Heart left ventricle (tissue), 16 donors: ENCODE measurements at places on chromosomes 11 and 22. TPM values are rescaled to one million over a fixed set of nuclear protein-coding genes. Genes with fewer than 3 reads are reported as not detected.
A peak's percentile ranks its signal among the peaks of the same experiment; 100 is the strongest.

GRCh38 chr11:128048121-128048520, 539.2 kb downstream of the ETS1 start:
- no peak overlapping the region for H3K4me3 ChIP-seq
- no peaks in the 10 kb centered on the region for H3K27me3 ChIP-seq
- H3K4me1 ChIP-seq = no peaks in the 10 kb centered on the region
- H3K36me3 ChIP-seq = no peaks in the 10 kb centered on the region
- H3K27ac ChIP-seq = no peak overlapping the region

DNA sequence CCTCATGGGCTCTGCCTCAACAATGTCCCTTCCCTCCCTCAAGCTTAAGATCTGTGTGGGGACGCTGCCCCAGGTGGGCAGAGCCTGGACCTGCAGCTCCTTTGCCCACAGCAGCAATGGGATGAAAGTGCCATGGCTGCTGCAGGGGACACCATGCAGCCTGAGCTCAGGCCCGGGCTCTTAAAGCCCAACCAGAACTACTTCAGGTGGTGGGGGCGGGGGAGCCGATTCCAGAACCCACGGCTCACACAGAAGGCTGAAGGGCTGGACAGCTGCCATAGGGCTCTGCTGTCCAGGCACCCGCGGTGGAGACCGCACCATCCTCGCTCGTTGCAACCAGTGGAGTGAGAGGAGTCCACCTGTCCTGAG, 12.5 kb downstream of the CHID1 start:
- H3K36me3 ChIP-seq = peaks cover 50% of the 10 kb centered on the region
- H3K27ac ChIP-seq = no peak overlapping the region
- H3K4me3 ChIP-seq = no peak overlapping the region
- H3K4me1 ChIP-seq = no peaks in the 10 kb centered on the region

- no peak for DNase-seq
- peaks cover 18% of the 10 kb centered on the region for H3K27me3 ChIP-seq
Measured at GRCh38 chr11:69915151-69915500, 95.9 kb upstream of the FGF3 start.

GRCh38 chr22:22616636-22617035, 27.8 kb upstream of the GGTLC2 start:
- H3K4me3 ChIP-seq = no peak overlapping the region
- H3K27me3 ChIP-seq = no peaks in the 10 kb centered on the region
- DNase-seq = no peak
- no peak overlapping the region for H3K27ac ChIP-seq

DNA sequence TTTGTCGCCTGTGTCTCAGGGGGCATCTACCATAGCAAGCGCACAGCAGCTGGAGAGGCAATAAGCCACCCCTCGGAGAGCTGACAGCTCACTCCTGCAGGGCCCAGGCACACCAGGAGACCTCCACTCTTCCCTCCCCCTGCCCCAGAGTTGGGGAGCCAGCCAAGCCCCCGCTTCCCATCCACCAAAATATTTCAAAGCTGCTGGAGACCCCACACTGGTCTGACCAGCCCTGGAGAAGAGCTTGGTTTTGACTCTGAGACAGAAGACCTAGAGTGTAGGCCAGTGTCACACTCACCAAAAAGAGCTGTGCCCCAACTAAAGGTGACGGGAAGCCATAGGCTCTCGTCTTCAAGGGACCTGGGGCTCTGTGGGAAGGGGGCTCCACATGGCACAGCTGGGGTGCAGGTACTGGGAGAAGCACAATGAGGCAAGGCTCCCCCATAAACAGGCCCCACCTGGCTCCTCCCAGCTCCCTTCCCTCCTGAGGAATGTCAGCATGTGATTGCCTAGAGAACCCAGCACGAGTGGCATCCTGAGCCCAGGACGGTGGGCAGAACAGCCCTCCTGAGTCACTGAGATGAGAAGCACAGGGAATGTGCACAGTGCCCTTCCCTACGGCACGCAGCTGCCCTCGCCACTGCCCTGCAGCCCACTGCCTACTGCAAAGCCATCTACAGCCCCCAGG, 5.8 kb upstream of the GNAZ start:
- no peaks in the 10 kb centered on the region for H3K36me3 ChIP-seq
- H3K27me3 ChIP-seq = no peaks in the 10 kb centered on the region
- H3K4me1 ChIP-seq = no peaks in the 10 kb centered on the region

DNA sequence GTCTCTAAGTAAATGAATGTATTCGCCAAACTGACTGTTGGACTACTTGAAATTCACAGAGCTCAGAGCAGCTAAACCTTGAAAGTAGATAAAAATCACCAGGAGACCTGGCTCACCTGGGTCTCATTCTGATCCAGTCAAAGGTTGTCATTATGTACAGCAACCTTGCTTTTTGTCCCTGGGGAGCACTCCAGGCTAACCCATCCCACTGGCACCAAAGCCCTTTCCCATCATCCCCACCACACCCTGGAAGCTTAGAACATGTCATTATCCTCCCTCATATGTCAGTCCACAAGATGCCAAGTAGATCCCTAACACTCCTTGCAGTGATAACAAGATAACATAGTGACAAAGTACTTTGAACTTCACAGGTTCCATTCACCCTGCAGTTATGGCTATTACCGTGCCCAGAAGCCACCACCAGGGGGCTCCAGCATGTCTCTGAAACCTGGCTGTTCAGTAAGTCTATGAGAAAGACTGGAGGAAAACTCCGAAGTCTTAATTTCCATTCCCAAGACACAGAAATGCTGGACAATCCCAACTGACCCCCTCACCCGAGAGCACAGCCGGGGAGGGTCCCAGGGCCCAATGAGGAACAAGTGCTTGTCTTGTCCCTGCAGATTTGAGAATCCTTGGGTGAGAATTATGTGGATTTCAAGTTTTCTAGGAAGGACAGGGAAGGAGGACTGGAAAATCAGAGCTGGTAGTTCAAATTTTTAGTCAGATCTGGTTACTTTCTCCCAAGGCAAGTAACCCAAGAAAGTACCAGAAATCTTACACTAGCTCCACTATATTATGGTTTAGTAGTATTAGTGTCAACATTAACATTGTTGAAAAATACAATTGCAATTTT, 43.0 kb upstream of the USP47 start:
- H3K27me3 ChIP-seq = no peaks in the 10 kb centered on the region
- H3K27ac ChIP-seq = no peak overlapping the region
- H3K36me3 ChIP-seq = no peaks in the 10 kb centered on the region
- DNase-seq = peak; percentile 89

GRCh38 chr11:32081129-32081641, 9.7 kb upstream of the RCN1 start:
- no peaks in the 10 kb centered on the region for H3K27me3 ChIP-seq
- peak; percentile 58 for DNase-seq
- no peak overlapping the region for H3K4me3 ChIP-seq
- no peaks in the 10 kb centered on the region for H3K4me1 ChIP-seq
- no peak overlapping the region for H3K27ac ChIP-seq

GRCh38 chr11:85717429-85717828, 31.4 kb upstream of the CCDC89 start:
- no peak overlapping the region for H3K27ac ChIP-seq
- H3K4me1 ChIP-seq = peaks cover 19% of the 10 kb centered on the region
- no peak for DNase-seq
- H3K27me3 ChIP-seq = no peaks in the 10 kb centered on the region
- H3K36me3 ChIP-seq = no peaks in the 10 kb centered on the region
- H3K4me3 ChIP-seq = peak overlapping the region; percentile 53

The PAX6 gene
- polyA plus RNA-seq = not detected

The AGBL2 gene
- polyA plus RNA-seq = 0.19 TPM

The OR52E4 gene
- not detected for polyA plus RNA-seq

The FXYD2 gene
- 0.53 TPM for polyA plus RNA-seq

The OR8D1 gene
- polyA plus RNA-seq = not detected

The LRP5 gene
- 44.0 TPM for polyA plus RNA-seq

The MMP13 gene
- polyA plus RNA-seq = not detected
